ENCODE measurements at places on chromosomes 11 and 22.

DNA sequence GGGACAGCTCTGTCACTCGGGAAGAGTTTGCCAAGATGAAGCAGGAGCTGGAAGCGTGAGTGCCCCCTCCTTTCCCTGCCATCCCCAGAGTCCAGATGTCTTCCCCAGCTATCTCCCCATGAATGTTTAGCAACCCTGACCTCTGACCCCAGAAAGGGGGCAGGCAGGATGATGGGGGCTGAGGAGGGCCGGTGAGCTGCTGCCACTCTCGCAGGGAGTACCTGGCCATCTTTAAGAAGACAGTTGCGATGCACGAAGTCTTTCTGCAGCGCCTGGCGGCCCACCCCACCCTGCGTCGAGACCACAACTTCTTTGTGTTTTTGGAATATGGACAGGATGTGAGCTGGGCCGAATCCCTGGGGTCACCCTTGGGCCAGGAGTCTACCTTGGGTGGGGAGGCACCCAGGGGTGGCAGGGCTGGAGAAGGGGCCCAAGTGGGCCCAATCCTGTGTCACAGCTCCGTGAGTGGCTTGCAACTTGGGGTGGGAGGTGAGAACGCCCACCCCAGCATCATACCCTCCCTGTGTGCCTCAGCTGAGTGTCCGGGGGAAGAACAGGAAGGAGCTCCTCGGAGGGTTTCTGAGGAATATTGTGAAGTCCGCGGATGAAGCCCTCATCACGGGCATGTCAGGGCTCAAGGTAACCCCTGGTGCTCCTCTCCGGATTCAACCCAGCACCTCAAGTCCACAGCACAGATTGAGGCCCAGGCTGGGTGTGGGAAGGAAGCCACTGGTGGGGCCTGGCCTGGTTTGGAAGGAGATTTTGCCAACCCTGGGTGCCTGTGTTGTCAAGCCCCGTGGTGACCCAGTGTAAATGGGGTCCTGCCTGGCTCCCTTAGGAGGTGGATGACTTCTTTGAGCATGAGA lies 7.5 kb downstream of the CFL1 start:
- no peak for DNase-seq

DNA sequence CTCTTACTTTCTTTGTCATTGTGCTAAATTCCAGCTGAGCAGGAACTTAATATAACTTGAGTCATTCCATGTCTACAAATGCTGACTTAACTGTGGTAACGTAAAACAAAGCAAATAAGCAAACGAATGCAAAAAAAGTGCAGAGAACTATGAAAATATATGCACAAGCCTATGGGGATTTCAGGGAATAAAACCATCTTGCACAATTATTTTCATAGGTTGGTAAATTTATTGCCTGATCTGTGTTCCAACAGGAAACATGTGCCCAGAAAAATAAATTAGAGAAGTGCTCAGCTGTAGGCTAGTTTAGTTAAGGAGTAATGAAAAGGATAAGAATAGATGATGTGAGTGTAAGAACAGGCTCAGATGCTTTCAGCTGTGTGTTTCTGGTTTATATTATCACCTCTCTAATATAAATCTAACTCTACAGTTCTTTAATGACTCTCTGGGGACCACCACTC lies 1169.3 kb downstream of the LRRC4C start:
- DNase-seq = no peak

DNA sequence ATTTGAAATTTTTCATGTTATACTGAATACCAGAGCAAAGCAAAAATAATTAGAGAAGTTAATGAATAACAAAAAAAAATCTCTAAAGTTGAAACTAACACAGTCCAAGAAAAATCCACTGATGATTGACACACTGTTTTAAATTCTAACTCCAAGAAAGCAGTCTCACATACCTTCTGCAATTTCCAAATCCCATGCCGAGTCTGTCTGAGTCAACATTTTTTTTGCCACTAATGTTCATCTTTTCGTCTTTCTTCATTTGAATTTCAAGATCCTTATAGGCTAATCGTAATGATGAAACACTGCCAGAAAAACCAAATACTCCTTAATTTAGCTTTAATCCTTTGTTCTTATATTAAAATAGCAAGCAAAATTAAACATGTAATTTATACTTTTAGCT lies 39.5 kb downstream of the ARFGAP3 start:
- DNase-seq = no peak

DNA sequence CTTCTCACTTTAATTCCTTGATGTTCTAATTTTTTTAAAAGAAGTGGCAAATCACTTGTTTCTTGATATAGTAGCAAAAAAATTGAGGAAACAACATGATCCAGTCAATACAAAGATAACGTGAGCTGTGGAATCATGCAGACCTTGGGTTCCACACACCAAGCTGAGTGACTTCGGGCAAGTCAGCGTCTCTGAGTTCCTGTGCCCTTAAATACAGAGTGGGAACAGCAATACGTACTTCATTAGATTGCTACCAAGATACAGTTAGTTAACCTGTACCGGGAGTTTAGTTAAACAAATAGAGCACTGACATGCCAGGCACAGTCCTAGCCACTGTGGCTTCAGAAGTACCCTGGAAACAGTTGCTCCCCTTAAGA lies 58.5 kb downstream of the PPP2R1B start:
- no peak for DNase-seq

GRCh38 chr11:46597155-46597554 lies 3.3 kb upstream of the AMBRA1 start:
- no peak for DNase-seq

DNA sequence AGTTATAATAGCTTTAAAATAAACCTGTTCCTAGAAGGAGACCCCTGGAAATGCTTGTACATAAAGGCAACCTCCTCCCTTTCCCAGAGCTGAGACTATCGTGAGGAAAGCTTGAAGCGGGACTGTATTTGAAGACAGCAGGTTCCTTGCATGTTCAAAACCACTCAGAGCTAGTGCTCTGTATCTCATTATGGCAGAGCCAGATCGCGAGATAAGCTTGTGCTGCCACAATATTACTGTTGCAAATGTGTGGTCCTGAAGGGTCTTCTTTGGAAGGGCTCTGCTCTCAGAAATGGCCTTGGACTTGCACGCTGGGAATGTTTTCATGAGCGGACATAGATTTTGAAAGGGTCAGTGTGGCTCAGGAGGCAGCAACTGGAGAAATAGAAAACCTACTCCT lies 168.2 kb downstream of the KIRREL3 start:
- DNase-seq = no peak

DNA sequence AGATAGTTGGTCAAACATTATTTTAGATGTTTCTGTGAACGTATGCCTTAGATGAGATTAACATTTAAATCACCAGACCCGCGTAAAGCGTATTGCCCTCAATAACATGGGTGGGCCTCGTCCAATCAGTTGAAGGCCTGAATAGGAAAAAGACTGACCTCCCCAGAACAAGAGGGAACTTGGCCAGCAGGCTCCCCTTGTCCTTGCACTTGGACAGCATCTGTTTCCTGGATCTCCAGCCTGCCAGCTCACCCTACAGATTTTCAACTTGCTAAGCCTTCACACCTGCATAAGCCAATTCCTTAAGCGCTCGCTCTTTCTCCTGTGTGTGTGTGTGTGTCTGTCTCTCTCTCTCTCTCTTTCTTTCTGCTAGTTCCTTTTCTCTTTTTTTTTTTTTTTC lies 8.2 kb downstream of the TOM1 start:
- no peak for DNase-seq

DNA sequence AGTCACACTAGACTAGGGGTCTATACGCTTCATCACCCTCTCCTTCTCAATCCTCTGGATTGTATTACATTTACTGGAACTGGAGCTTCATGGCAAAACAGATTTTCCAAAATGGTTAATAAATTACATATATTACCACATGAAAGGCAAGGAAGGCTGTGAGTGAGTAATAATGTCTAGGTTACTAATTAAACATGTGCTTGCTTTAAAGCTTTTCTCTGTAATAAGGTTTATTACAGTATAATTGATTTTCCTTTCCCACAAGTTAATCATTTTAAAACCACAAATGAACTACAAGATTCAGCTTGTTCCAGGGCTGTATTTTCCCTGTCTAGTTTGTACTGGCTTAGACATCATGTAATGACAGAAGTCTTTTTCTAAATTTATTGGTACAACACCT lies 25.6 kb downstream of the MMP13 start:
- DNase-seq = no peak

DNA sequence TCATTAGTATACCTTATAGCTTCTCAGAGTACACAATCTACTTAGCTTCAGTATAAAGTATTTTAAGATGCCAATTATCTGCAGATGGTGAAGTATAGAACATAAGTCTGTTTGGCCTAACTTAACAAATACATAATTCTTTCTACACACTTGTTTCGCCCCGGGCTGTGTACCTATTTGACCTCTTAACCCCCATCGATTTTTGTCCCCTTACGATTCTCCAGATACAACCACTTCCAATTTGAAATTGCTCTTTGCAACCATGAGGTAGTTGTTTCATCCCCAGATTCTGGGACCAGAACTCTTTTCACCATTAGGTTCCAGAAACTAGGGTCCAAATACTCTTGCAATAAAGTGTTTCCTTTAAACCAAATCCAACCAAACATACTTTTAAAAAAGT lies 10.0 kb upstream of the UPB1 start:
- DNase-seq = no peak

DNA sequence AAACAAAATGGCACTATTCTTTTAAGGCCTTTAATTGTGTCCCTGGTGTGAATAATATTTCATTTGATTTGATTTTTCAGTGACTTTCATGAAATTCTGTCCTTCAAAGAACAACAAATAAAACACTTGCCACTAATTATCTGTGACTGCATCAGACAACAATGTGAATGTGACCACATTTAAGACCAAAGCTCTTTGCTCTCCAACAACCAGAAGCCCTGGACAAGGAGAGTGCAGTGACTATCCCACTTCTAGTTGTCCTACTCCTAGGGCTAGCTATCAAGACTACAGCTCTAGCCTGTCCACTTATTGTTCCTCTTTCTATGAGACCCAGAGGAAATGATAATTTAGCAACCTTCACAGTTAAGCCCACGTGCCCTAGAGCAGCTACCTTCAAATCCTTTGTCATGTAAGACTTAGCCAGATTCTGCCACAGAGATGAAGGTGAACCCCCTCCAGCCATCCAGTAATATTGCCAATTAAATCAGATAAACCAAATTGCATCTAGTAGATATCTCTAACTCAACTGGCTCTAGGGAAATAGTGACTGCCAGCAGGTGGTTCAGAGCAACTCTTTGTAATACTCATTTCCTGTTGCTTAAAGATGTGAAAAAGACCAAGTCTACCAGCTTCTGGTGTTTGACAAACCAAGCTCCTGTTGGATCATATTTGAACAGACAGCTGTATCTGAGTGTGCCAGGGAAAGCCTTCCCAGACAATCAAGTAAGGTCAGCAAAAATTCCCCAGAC lies 142.6 kb upstream of the BLID start:
- no peak for DNase-seq

DNA sequence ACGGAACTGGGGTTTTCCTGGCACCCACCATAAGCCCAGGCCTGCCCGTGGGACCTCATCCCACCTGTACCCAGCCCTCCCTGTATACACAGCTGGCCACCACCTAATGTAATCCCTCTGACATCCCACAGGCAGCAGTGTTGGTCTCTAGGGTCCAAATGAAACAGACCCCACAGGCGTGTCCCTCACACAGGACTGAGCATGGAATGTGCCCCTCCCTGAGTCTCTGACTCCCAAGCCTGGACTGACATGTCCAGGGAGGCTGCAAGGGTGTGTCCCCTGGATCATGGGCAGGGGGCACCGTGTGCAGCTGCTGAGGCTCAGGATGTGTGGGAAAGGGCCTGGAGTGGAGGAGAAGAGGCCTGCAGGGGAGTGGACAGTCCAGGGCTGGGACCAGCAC lies 50.6 kb upstream of the PPARA start:
- DNase-seq = no peak

DNA sequence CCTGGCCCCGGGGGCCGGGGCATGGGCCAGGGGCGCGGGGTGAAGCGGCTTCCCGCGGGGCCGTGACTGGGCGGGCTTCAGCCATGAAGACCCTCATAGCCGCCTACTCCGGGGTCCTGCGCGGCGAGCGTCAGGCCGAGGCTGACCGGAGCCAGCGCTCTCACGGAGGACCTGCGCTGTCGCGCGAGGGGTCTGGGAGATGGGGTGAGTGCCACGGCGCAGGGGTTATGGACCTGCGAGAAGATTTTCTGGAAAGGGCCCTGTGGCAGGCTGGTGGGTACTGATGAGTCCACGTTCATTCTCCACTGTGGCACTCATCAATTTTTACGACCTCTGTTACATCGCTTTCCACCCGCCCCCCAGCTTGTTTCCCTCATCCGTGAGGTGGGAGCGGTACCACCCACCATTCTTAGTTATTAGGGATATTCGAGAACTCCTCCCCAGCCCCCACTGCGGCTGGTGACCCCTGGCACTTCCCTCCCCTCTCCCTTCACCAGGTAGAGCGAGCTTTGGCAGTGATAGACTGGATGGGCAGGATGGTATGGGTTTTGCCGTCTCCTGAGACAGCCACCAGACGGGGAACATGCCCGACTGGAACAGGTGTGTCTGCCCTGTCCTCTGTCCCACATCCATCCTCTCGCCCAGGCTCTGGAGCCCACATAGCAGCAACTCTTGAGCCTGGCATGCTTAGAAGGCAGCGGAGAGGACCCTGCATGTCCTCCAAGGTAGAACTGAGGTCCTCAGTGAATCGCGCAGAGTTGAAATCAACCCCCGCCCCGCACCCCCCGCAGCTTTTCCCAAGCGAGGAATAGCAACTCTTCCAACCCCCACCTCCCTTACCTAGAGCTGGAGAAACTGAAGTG lies 562 bp downstream of the DGAT2 start:
- no peak for DNase-seq

- DNase-seq = no peak
Observed at GRCh38 chr11:67415501-67416304, at the start of gene CARNS1. CARNS1 (plus strand) TSS chr11:67415678; CDS start chr11:67416200, 522 bp downstream.

Data from stimulated activated CD4-positive, alpha-beta T cell treated with anti-CD3 and anti-CD28 coated beads, TNF-alpha, amount 100 ng/mL, for 4 hours (primary cell).